ENCODE measurements at places on chromosomes 7 and 10.
A peak's percentile ranks its signal among the peaks of the same experiment; 100 is the strongest.

DNA sequence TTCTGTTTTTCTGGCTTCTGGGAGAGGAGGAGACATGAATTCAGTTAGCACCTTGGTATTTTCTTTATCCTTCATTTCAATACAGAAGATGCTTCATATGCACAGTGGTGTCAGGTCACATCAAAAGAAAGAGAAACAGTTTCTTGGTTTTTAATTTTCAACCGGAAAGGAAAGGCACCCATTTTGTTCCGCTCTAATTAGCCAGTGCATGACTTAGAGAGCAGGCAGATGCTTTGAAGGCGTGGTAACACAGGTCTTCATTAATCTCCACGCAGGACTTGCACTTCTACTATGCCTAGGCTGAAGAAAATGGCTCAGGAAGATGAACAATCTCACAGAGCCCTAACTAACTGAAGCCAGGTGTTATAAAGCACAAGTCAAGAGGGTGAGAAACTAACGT lies 70.4 kb upstream of the ATRNL1 start:
- no peak for DNase-seq

- no peak for DNase-seq
Observed at GRCh38 chr10:24718031-24718855, 5.4 kb downstream of the ARHGAP21 start.

DNA sequence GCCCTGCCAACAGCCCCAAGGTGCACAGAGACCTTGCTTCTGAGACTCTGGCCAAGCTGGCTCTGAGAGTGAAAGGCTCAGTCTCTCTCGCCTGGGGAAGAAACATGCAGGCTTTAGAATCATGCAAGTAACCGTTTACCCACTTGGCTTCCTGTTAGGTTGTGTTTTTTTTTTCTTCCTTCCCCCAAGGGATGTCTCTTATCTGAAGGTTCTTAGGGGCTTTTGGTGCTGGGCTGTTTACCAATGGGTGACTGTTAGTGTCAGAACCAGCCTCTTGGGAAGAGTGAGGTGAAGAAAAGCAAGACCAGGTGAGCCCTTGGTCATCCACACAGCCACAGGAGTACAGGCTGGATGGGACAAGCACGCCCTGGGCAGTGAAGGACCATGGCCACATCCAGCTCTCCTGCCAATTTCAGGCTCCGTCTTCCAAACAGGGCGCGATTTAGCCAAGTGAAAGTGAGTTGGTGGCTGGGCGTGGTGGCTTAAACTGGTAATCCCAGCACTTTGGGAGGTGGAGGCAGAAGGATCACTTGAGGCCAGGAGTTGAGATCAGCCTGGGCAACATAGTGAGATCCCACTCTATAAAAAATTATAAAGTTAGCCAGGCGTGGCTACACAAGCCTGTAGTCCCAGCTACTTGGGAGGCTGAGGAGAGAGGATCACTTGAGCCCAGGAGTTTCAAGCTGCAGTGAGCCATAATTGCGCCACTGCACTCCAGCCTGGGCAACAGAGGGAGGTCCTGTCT lies 76.3 kb upstream of the CUX1 start:
- DNase-seq, result no peak

- no peak for DNase-seq
Observed at GRCh38 chr10:74977913-74978847, 133.3 kb upstream of the SAMD8 start.

- no peak for DNase-seq
Observed at GRCh38 chr10:43972976-43973647, 324.4 kb upstream of the ZNF32 start.

- DNase-seq, result no peak
Observed at GRCh38 chr10:73964743-73965142, 33.2 kb upstream of the VCL start.

DNA sequence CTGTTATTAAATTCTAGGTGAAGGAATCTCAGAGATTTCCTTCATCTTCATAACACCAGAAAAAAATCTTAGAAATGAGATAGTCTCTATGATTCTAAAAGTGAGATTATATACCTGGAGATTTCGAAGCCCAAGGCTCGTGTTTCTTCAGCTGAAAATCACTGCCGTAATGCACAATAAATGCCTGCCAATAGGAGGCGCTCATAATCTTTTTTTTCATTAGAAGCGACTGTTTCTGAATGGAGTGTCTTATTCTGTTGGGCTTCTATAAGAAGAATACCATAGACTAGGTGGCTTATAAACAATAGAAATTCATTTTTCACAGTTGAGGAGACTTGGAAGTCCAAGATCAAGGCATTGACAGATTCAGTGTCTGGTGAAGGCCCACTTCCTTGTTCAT lies 294.7 kb downstream of the PRKG1 start:
- DNase-seq, result no peak

DNA sequence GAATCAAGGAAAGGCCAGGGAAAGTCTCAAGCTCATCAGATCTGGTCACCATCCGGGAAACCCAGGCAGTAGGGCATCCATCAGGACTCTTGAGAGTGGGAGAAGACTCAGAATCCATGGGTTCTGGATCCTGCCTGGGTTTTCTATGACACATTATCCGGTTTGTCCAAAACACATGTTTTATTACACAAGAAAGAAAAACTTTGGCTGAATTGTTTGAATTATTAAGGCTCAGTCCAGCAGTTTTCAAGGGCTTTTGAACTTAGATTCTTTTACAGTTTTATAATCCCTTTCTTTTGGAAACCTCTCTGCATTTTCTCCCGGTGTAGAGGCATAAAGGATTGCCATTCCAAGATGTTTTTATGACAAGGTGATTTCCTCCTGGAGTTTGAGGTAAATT lies 528.5 kb upstream of the MGMT start:
- no peak for DNase-seq

GRCh38 chr10:70444744-70445143 lies 3.3 kb upstream of the NODAL start:
- DNase-seq, result no peak

DNA sequence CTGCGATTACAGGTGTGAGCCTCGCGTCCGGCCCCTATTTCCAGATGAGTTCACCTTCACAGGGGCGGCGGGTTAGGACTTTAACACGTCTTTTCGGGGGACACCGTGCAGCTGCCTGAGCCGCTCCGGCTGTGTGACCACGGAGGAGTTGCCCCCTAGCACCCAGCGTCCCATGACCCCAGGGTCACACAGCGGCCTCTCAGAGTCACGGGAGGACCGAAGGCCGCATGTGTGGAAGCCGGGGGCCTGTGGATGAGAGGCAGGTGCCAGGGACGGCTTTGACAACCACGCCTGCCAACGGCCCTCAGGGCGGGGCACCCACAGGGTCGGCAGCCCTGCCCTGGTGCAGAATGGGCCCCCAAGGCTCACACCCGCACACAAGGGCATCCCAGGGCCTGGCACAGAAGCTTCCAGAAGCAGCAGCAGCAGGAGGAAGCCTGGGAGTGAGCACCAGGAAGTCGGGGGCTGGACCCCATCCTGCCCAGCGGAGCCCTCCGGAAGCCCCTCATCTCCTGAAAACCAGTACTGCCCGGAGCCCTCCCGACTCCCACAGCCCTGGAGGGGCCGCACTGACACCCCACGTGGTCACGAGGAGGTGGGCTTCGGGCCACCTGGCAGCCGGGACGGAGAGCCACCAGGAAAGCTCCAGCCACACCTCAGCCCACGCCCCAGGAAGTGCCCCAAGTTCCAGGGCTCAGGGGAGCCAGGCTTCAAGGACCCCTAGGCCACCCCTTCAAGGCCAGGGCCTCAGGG lies 32.7 kb downstream of the ADAP1 start:
- DNase-seq, result no peak

DNA sequence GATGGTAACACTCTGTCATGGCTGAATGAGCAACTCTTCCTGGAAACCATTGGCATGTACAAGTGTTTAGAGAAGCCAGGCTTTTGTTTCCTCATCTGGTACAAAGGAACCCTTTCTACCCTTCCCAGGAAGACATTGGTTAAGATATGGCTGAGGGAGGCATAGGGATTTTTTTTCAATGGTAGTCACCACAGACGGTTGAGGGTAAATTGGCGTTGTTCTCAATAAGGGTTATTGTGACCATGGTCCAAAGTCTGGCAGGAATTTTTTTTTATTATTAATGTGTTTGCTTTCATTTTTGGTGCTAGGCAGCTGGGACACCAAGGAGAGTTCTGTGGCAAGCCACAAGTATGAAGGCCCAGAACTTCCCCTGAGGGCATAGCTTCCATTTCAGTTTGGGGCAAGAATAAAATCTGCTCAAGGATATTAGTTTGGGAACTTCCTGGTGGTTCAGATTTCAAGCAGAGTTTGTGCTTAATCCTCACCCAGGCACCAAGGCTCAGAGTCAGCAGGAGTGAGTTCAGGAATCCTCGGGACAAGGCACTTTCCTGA lies at the start of gene PLEKHS1:
PLEKHS1 (plus strand) TSS at position 502 of the 552 bp plus-strand sequence. CDS start 3,596 bp downstream, outside the sequence.
- no peak for DNase-seq

DNA sequence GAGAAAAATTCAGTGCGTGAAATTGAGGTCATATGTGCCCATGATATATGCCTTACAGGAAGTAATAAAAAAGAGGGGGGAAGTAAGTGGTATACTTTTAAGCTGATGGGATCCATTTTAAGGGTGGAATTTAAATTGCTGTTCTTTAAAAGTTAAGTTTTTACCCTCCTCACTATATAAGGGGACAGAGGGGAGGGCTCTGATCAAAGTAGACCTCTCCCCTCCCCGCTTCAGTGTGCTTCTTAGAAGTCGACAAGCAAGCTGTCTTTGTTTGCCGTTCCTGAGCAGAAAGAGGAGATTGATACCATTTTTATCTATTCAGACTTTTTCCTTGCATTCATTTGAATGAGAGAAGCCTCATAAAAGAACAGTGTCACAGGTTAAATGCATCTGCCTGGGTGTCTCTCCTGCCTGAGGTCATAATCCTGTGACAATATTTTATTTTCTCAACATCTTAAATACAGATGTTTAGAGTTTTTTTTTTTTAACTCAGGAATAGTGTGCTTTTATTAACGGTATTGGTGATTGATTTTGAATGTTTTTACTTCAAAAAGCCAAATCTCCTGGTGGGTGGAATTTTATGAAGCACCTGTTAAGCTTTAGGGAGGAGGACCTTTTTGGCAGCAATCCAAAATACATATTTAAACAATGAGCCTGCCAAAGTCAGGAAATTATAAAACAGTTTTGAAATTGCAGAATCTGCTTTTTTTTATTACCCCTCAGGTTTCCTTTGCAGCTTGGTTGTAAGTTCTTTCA lies 141.7 kb downstream of the KAT6B start:
- no peak for DNase-seq

DNA sequence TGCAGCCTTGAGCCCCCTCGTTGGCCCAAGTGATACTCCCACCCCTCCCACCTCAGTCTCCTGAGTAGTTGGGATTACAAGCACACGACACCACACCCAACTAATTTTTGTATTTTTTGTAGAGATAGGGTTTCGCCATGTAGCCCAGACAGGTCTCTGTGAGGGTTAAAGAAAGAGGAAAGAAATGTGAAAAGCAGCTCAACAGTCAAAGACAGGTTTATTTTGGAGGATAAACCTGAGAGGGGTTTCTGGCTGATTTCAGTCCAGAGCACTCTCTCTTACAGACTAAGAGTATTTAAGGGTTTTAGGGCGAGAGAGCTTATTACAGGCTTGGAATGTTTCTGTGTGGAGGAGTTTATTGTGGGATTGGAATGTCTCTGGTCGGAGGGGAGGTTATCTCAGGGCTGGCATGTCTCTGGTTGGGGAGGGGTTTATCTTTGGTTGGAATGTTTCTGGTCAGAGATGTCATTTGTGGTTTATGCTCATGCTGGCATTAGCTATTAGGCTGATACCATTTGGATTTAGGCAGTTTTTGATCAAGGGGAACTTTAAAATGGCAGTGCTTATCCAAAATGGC lies 26.1 kb upstream of the SNX10 start:
- no peak for DNase-seq

GRCh38 chr10:24951201-24952142 lies 934 bp downstream of the PRTFDC1 start:
- DNase-seq, result peak; percentile 44

DNA sequence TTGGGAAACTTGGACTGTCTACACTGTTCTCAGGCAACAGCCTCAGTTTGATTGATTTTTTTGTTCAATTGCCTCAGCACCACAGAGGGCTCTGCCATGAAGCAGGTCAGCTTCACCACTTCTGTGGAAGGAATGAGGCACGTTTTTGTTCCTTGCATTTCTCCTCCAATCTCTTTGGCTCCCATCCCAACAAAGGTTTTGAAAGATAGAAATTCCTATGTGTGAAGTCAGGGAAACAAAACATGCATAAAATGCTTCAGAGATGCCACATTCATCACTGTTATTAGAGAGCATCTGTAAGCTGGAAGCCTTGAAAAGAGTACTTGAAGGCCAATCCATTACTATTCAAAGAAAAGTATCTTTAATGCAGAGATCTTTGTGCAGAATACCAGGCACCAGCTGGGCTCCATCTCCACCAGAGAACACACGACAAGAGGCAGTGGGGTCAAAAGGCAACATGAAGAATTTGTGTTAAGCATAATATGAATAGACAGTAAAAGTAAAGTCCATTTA lies 249.1 kb upstream of the LYZL1 start:
- DNase-seq, result no peak

- DNase-seq, result no peak
Observed at GRCh38 chr10:101246639-101247038, 17.4 kb upstream of the LBX1 start.

- DNase-seq, result no peak
Observed at GRCh38 chr10:28320090-28320489, 17.2 kb upstream of the MPP7 start.

DNA sequence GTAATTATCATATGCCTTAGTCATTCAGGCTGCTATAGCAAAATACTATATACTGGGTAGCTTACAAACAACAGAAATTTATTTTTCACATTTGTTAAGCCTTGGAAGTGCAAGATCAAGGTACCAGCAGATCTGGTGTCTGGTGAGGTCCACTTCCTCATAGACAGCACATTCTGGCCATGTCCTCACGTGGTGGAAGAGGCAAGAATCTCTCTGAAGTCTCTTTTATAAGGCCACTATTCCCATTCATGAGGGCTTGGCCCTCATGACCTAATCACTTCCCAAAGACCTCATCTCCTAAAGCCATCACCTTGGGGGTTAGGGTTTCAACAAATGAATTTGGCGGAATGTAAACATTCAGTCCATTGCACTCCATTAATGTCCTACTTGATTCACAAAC lies 137.5 kb upstream of the C1GALT1 start:
- DNase-seq, result no peak

DNA sequence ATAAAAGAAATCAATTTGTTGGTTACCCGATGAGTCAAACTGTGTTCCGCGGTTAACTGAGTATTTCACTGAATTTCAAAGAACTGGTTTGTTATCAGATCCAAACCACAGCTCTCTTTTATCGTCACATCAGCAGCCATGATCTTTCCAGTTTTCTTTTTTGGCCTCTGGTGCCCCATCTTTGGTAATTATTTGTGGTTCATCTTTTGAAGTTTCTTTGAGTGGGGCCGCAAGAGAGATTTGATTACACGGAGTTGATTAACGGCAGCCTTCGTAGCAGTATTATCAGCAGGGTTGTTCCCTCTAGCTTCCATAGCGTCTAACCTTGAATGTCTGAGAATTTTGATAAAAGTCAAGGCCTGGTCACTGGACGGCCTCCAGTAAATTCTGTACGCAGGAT lies 154.9 kb upstream of the TNRC18 start:
- DNase-seq, result no peak

Measured in C1 segment of cervical spinal cord (tissue), 14 donors.